Tibial nerve (tissue), 4 donors: ENCODE measurements at places on chromosomes 4 and X. TPM values are rescaled to one million over a fixed set of nuclear protein-coding genes. Genes with fewer than 3 reads are reported as not detected.

DNA sequence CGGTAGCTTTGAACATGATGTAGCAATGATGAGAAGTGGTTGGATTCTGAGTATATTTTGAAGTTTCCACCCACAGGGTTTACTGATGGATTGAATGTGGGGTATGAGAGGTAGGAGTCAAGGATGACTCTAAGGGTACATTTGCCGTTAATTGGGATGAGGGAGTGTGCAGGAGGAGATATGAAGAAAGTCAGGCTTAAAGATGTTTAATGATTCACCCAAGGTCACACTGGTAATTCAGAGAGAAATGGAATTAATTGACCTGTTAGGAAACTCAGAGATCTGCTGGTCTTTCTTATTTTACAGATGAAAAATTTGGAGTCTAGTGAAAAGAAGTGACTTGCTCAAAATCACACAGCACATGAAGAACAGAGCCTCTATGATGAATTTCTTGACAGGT lies 390.7 kb downstream of the GBA3 start:
- no peak for DNase-seq

DNA sequence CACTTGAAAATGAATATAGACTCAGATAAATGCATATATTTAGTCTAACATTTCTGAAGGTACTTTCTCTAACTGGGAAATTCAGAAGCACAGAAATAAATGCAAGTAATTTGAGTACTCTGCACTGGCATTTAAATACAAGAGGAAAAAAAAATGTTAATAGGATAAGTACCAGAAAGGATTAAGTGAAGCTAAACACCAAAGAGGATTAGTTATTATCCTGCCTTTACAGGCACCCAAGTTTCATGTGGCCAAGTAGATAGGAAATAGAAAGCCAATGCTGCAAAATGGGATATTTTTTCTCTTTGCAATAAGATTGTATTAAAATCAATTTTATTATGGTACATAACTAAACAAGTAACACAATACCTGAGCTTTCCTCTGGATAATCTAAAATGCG lies 762.5 kb downstream of the PCDH7 start:
- DNase-seq, result no peak

- no peak for DNase-seq
Observed at GRCh38 chr4:40193578-40193977, 3.3 kb upstream of the RHOH start.

DNA sequence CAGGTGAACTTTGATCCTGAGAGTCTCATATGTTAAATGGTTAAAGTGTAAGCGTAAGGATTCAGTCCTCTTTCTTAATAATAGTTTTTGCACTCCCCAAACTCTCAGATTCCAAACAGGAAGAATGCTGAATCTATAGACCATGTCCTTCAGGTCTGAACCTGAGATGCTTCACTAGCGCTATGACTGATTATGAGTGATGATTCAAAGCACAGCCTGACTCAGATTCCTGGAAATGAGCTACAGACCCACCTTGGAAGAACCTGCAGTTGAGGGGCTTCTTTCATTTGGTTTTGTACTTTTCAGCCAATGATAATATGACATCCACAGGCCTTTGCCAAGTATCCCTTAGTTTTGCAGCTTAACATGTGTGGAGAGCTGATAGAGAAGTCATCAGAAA lies 1.4 kb downstream of the EDNRA start:
- DNase-seq, result no peak

GRCh38 chr4:4784379-4784778 lies 75.1 kb upstream of the MSX1 start:
- no peak for DNase-seq

DNA sequence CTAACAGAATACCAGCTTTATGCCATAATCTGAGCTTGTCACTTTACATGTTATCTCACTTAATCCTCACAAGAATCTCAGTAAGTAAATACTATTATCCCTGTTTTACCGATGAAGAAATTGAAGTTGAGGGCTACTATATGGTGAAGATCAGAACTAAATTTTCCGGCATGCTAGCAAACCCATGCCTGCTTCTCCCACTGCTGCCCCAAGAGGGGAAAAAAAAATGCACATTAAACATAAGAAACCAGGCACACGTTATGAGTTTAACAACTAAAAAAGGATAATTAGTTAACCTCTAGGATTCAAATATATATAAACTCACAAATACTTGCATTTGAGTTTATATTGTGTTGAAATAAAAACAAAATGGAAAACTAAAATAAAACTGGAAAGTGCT lies 10.8 kb downstream of the SLC10A7 start:
- DNase-seq, result no peak

- no peak for DNase-seq
Observed at GRCh38 chr4:115883231-115883630, 769.8 kb upstream of the NDST4 start.

Gene F8A3
- total RNA-seq, result 20.1 TPM

Gene WAS
- 32.7 TPM for total RNA-seq

Gene ATOH1
- total RNA-seq, result not detected

Gene TRIM2
- total RNA-seq, result 52.6 TPM
